ENCODE measurements at places on chromosomes 6 and 20.

DNA sequence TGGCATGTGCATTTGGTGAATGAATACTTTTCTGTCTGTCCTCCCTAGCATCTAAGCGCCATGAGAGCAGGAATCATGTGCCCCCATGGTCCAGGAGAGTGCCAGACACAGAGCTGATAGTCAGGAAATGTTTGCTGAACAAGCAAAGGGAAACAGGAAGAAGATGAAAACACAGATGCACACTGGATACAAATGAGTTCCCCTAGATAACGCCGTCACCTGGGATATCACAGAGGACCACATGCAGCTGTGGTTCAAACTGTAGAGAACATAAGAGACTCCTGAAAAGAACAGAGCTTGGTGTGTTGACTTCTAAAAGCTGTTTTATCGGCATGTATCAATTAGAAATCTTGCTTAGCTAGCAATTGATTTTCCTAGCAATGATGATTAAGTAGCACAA, 293.7 kb downstream of the BTBD3 start:
- no peak for DNase-seq

GRCh38 chr20:16001286-16001685, 572.0 kb downstream of the KIF16B start:
- no peak for DNase-seq

DNA sequence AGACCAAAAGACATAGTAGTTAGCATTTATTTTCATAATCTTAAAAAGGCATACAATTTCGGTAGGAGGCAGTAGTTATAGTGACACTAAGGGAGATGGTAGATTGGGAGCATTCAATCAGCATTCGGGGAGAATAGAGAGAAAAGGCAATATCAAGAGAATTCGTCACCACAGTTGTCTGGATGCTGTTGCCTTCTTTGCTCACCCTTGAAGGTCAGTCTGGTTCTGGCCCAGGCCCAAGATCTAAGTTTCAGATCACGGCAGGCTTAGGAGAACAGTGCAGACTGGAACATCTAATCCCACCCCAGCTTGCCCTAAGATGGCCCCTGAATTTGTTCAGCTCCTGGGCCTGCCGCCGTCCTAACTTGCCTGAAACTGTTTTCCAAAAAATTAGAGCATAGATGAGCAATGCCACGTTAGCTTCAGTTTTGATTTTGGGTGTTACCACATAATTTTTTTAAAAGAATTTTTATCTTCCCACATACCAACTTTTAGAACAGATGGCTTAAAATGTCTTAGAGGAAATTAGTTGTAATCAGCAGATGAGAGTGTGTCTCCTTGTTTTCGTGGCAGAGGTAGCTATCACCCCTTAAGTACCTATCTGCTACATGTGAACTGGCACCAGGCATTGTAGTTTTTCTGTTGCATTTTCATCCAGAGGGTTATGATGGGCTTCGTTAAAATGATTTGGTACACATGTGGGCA, 8.3 kb upstream of the CEP85L start:
- no peak for DNase-seq

- DNase-seq: no peak
Measured at GRCh38 chr6:167841981-167842380, 15.3 kb downstream of the AFDN start.

DNA sequence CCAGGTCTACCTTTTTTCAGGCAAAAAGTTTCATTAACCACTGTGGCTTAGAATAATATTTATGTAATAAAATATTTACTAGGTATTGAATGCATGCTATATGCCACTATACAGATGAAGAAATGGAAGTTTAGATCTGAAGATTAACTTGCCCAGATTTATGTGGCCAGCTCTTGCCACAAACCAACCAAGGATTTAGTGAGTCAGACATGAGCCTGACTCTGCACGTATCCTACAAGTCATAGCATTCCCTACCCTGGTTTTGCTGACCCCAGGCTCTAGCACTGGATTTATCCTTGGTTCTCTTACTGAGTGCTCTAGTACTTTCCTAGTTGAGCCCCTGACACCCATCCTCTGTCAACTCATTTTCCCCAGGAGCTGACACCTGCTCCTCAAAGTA, 75.4 kb downstream of the ANKEF1 start:
- no peak for DNase-seq

DNA sequence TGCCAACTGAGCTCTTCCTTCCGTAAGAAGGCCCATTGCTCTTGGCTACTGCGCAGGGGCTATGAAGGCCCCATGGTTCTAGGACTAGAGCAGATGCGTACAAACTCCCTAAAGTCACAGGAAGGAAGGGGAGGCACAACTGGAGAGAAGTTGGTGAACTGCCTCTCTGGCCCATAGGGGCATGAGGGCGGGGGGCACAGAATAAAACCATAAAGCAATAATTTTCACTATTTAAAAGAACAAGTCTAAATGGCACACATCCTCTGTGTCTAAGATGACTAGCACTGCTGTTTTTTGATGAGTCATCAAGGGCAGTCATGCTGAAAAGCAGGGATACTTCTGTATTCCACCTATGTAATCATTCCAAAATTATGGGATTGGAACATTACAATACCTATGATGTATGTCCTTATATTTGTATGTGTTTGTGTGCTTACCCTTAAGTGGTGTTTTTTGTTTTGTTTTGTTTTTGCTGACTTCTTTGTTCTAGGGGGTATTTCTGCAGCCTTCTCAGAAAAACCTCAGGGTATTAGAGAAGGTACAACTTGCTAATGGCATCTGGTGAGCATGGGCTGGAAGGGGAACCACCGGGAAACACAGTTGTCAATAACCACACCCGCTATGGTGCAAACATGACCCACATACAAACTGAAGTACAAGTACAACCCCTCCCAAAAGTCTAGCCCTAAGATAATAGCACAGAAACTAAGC, 36.9 kb downstream of the B4GALT5 start:
- DNase-seq: no peak

- DNase-seq: no peak
Measured at GRCh38 chr20:62030834-62031434, 34.7 kb downstream of the TAF4 start.

GRCh38 chr20:326645-327185, 1.4 kb downstream of the SOX12 start:
- DNase-seq: no peak

- DNase-seq: no peak
Measured at GRCh38 chr6:129844118-129844891, 16.8 kb downstream of the TMEM244 start.

DNA sequence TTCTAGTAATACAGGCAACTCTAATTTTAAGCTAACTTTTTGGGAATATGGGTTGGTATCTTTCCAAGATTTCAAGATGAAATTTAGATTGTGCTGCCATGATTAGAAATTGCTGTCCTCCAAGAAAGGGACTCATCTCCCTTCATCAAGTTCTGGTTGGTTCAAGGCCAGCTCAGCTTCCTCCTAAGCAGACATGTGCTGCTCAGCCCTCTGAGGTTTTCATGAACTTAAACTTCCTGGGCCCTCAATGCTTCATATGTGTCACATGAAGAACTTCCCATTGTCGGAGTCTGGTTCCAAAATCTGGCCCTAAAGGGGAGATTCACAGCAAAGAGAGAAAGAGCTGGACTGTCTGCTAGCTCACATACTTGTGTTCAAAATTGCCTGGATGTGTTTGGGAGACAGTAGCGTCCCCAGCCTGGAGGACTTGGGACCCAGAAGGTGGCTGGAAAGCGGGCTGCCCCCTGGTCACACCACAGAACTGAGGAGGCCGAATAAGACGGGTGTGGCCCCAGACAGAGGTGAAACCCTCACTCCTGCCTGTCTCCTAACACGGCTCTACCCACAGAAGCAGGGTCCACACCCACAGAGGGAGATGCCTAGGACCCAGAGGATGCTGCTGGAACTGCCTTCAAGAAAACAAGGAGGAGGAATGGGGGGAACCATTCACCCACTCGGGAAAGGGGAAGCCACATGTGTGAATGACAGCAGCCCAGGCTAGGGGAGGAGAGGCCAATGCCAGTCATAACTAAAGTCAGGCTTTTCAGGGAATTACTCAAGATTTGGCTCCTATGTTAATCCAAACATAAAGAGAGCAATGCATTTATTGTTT, 54.3 kb upstream of the GPR31 start:
- no peak for DNase-seq

- no peak for DNase-seq
Measured at GRCh38 chr6:130178692-130179091, 44.1 kb downstream of the SAMD3 start.

GRCh38 chr6:35512740-35513139, at the start of gene TULP1:
Gene TULP1 (minus strand): TSS chr6:35512896. CDS start chr6:35512858, 38 bp downstream.
- no peak for DNase-seq

- no peak for DNase-seq
Measured at GRCh38 chr20:13873831-13874230, 89.0 kb downstream of the NDUFAF5 start.

DNA sequence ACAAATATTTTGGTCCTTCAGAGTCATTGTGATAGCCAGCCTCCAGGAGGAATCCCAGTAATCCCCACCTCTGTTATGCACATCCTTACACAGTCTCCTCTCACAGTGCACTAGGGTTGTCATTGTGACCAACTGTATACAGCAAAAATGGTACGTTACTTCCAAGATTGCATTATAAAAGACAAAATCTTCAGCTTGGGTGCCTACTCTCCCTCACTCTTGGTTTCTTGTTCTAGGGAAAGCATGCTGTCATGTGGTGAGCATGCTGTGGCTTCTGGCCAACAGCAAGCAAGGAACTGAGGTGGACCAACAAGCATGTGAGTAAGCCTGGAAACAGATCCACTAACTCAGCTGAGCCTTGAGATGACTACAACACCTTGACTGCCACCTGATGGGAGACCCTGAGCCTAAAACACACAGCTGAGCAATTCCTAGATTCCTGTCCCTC, 130.1 kb upstream of the DST start:
- DNase-seq: no peak

DNA sequence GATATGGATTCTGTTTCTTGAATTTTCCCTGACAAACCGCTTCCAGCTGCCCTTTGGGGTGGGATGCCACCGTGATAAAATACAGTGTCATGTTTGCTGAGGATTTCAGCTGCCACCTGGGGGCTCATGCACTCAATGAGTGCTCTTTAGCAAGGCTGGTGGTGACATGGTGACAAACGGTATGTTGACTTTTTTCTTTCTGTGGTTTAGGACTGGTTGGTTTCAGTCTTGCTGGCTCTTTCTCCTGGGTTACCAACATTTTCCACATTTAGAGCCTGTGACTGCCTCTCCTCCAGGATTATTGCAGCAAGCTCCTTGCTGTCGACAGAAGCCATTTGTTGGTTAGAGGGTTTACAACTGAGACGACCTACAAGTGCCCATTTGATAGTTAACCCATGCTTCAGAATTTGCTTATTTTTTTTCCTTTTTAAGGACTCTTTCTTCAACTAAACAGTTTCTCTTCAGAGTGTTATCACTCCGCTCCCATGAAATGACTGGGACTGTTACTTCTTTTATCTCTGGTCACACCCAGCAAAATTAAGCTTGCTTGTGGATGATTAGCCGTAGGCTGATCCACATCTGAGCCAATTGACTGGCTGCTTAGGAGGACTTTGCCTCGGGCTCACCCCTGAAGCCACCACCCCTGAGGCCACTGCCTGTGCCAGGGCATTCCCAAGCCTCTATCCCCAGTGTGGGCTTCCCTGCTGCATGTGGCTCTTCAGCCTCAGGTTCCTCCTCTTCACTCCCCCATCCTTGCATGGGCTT, 48.4 kb upstream of the CDYL start:
- no peak for DNase-seq

- no peak for DNase-seq
Measured at GRCh38 chr6:107330168-107330567, 129.2 kb downstream of the PDSS2 start.

DNA sequence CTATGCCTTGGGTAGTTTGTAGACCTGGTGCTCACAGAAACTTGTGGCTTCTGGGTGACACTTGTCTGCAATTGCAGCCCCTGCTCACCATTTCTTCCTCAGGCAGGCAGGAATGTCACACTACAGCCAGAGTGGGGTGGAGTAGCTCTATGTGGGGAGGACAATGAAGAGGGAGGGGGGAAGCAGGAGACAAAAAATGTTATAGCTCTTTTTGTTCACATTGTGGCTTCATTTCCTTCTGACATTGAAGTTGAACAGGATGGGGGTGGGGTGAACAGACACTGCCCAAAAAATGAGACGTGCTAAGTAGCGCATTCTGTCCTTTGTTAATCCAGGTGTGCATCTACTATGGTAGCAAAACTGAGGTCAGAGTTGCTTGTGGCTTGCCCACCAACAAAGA, at the start of gene THEMIS:
TSS of gene THEMIS (minus strand) at position 124 of the 400 bp plus-strand sequence. CDS start 126 bp downstream, outside the sequence.
- DNase-seq: no peak

DNA sequence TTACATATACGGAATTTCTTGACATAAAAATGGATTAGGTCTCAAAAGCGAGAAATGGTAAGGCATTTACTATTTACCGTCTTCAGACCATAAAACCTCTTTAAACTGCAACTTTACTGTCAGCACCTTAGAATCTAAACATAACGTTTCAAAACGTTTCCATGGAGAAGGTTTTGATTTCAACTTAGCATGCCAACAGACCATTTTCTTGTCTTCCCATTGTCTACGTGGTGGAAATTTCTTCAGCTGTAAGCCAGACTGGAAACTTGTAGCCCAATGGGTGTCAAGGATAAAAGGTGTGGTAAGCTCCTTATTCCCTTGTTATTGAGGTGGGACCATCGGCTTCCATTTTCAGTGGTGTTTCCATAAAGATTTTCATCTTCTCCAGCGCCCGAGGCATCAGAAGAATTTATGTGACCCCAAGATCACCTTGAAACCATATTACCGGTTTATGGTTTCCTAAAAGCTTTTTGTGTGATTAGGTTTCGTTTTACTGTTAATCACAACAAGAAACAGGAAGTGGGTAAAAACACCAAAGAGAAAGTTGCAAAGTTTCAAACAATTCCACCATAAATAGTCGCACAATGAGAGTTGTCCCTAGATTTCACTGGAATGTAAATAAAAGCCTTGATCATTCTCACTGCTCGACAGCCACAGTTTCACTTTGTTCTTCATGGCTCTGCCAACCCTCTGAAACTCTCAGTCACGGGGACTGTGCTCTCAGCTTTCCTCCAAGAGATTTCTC, 63.0 kb upstream of the CD2AP start:
- DNase-seq: no peak

DNA sequence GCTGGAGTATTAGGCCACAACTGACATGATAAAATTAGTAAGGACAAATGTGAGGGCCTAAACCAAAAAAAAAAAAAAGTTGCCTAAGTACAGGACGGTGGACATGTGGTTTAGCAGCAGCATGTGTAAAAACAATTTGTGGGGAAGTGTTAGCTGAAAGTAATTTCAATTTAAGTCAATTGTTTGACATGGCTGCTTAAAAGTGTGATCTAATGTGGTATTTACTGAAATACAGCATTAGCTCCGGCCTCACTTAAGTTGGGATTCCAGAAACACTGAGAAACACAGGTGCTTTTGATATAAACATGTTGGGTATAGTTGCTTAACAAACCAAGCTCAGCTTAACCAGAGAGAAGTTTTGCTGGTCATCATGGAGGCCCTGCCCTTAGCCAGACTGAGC, 119.7 kb downstream of the FYN start:
- DNase-seq: no peak

GRCh38 chr6:139135578-139136545, 982 bp downstream of the HECA start:
- no peak for DNase-seq

DNA sequence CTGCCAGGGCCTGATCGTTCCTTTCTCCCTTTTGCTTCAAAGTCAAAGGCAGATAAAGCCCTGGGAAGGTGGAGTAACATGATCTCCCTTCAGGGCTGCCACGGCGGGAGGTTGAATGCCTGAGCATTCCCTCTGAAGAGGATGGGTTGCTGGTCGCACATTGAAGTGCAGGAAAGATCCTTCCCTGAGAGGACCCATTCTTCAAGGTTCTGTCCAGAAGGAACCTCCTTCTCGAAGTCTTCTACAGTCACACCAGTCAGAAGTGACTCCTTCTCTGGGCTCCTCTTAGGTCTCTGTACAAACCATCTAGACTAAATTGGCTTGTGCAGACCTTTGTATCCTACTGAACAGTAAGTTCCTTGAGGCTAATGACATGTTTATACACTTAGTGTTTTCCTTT, 192.6 kb upstream of the VGLL2 start:
- no peak for DNase-seq

All from stimulated activated CD8-positive, alpha-beta memory T cell treated with anti-CD3 and anti-CD28 coated beads, Interleukin-15, amount 100 ng/mL, for 24 hours (primary cell).